Activated T-cell treated with anti-CD3 and anti-CD28 coated beads, Interleukin-2, amount 50 U/mL, for 72 hours (primary cell): ENCODE measurements at places on chromosomes 7 and 10. TPM values are rescaled to one million over a fixed set of nuclear protein-coding genes. Genes with fewer than 3 reads are reported as not detected.

DNA sequence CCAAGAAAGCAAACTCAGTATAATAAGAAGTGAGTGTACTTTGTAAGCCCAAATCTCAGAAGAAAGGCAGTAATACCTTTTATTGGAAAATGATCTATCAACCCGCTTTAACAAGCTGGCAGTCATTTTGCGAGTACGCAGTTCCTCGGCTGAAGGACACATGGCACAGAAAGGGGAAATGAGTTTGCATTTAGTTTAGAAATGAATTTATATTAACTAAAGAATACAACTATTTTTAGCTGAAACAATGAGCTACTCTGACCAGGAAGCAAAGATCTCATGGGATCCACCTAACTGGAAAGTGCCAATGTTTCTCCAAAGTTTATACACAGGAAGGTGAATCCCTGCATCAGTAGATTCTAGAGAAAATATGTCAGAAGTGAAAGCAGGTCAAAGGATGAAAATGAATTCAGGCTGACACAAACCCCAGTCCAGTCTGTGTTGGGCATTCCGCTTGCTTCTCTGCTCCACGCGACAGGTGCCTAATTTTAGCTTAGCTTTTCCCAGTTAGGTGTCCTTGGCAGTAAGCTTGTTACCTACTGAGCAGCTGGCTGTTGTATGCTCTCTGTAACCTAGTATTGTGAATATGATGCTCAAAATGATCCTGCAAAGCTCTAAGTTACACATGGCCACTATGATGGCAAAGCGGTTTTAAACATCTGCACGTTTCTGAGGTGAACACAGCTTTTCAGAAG, 112.8 kb downstream of the LARP4B start:
- peaks cover 34% of the 10 kb centered on the region for H3K36me3 ChIP-seq
- H3K27ac ChIP-seq: no peak overlapping the region
- no peaks in the 10 kb centered on the region for H3K27me3 ChIP-seq
- H3K4me1 ChIP-seq: peaks cover 9% of the 10 kb centered on the region
- no peak overlapping the region for H3K4me3 ChIP-seq

DNA sequence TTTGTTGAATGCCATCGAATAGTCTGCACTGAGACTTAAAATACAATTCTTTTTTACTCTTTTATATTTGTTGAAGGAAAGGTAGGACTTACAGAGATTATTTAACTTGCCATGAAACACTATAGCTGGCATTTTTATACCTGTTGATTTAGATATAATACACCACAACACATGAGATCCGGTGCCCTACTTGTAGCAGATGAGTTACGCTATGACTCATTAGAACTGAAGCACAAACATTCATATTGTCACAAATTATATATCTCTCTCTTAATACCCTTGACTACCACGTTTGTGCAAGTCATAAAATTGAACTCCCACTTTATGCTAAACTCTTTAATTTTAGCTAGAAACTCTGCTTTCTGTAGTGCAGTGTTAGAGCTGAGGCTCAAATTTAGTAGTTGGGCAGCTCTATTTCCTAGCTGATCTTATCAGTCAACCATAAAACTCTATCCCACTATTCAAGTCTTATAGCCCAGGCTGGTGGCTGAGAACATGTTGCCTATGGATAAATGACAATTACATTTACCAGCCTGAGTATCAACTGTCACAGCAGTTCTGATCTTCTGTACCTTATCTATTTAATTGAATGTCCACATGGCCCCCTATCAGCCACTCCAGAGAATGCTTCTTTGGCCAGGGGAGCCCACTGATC, 137.4 kb upstream of the SEMA3D start:
- H3K4me1 ChIP-seq: no peaks in the 10 kb centered on the region
- no peaks in the 10 kb centered on the region for H3K36me3 ChIP-seq
- H3K27ac ChIP-seq: no peak overlapping the region
- no peaks in the 10 kb centered on the region for H3K27me3 ChIP-seq
- H3K4me3 ChIP-seq: no peak overlapping the region

DNA sequence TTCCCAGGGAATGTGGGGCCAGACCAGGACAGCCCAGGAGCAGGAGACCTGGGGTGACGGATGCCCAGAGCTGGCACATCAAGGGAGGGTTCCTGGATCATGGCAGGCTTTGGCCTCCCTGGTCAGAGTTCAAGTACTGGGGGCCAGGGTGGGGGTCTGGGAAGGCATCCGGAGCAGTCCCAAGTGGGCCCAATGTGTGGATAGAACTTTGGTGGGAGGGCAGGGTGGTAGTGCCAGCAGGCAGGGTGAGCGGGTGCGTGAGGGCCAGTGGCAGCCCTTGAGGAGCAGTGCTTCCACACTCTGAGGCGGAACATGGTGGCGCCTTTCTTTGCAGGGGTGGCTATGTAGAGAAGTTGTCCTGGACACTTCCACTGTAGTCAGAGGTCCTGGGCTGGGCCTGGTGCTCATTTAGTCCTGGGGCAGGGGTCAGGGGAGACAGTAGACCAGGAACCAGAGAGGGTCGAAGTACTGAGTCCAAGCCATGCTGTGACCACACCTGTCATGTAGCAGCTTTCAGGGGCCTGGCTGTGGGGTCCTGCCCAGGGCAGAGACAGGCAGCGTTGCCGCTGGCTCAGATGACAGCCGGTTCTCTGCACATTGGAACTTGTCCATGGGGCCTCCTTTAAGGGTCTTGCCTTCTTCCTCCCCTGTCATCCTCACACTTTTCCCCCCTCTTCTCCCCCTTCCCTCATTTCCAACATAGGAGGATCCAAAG, 22.2 kb upstream of the CSGALNACT2 start:
- H3K27ac ChIP-seq: no peak overlapping the region
- no peak for DNase-seq
- H3K27me3 ChIP-seq: no peaks in the 10 kb centered on the region

- H3K4me3 ChIP-seq: no peak overlapping the region
- peaks cover 3% of the 10 kb centered on the region for H3K36me3 ChIP-seq
- H3K4me1 ChIP-seq: no peaks in the 10 kb centered on the region
- no peak for DNase-seq
These were observed 12.9 kb downstream of the MDH2 start for GRCh38 chr7:76060842-76061241.

DNA sequence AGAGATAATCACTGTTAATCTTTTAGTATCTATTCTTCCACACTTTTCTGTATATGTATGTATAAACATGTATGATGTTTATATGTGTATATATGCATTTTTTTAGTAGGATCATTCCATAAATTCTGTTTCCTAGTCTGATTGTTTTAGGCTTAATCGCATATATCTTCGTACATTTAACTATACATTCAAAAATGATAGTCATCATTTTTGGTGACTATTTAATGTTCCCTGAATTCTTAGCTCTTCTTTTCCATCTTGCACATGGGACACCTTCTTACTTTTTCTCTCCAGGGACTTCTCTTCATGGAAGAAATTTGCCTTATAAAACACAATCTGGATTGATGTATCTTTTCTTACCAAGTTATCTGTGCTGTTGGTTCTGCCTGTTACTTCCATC, 42.1 kb downstream of the ZNF277 start:
- no peak overlapping the region for H3K4me3 ChIP-seq
- no peak overlapping the region for H3K27ac ChIP-seq
- peaks cover 15% of the 10 kb centered on the region for H3K4me1 ChIP-seq
- no peaks in the 10 kb centered on the region for H3K36me3 ChIP-seq

DNA sequence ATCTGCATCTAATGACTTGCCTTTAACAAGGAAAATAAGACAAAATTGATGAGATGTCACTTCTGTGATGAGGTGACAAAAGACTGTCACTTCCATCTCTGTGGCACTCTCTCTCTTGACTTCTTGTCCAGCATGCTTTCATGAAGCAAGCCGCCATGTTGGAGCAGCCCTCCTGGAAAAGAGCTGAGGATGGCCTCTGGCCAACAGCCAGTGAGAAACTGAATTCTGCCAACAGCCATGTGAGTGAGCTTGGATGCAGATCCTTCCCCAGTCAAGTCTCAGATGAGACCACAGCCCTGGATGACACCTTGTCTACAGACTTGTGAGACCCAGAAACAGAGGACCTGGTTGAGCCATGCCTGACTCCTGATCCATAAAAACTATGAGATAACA, 412.6 kb upstream of the SHH start:
- H3K27me3 ChIP-seq: no peaks in the 10 kb centered on the region
- H3K4me1 ChIP-seq: no peaks in the 10 kb centered on the region
- no peak for DNase-seq
- no peak overlapping the region for H3K27ac ChIP-seq
- H3K4me3 ChIP-seq: no peak overlapping the region

DNA sequence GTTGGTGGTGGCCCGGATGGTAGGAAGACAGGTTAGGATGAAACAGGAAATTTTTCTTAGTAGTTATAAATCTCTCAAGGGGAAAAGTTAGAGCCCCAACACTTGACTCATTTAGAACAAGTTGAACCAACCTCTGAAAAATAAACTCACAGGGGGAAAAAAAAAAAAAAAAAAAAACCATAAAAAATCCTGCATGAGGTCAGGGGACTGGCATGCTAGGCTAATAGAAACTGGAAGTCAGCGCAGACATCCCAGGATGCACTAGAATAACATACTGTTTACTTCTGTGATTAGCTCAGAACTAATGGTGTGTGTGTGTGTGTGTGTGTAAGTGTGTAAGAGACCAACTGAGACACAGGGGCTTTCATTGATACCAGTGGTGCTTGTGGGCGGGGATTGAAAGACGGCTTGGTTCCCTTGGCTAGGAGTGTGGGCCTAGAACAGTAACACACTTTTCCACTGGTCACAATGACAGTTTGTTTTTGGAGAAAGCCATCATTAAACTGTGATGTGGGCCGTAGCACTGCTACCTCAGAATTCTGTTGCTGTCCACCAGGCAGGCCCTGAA, 491.6 kb upstream of the GALNT17 start:
- H3K4me3 ChIP-seq: no peak overlapping the region
- no peaks in the 10 kb centered on the region for H3K4me1 ChIP-seq
- no peak overlapping the region for H3K27ac ChIP-seq
- peaks cover 2% of the 10 kb centered on the region for H3K27me3 ChIP-seq

DNA sequence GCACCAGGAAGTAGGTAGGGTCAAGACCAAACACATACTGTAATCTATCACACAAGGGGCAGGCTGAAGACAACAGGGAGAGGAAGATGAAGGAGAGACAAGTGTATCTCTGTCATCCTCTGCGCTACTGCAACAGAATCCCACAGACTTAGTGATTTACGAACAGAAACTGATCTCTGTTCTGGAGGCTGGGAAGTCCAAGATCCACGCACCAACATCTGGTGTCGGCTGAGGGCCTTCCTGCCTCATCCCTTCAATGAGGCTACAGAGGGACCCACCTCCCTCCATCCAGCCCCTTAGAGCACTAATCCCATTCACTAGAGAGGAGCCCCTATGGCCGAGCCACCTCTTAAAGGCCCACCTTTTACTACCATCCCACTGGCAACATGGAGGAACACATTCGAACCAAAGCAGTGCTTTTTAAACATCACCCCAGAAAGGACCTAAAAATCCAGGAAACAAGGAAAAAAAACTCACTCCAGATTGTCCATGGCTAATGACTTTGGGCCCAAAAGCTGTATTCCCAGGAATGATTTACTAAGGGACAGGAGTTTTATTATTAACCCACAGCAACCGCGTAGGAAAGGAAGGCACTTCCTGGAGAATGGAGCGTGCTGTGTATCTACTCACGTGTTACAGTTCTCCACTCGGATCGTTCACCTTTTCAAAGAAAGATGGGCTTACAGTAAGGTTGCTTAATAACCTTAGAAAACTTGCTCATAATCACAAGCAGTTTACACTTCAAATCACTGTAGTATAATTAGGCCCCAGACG, 4.2 kb downstream of the BNIP3 start:
- H3K4me1 ChIP-seq: peaks cover 75% of the 10 kb centered on the region
- no peaks in the 10 kb centered on the region for H3K27me3 ChIP-seq
- DNase-seq: no peak
- H3K36me3 ChIP-seq: peaks cover 4% of the 10 kb centered on the region

DNA sequence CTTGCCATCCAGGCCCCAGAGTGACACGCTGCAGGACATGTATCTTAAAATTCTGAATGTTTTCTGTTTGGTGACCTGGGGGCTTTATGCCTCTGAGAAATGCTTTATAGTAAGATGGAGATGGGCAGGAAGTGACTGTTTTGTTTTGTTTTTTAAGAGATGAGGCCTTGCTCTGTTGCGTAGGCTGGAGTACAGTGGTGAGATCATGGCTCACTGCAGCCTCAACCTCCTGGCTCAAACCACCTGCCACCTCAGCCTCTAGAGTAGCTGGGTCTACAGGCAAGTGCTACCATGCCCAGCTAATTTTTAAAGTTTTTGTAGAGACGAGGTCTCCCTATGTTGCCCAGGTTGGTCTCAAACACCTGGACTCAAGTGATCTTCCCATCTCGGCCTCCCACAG, 20.6 kb downstream of the ZNF777 start:
- no peaks in the 10 kb centered on the region for H3K27me3 ChIP-seq
- no peak overlapping the region for H3K4me3 ChIP-seq
- H3K36me3 ChIP-seq: peaks cover 17% of the 10 kb centered on the region
- H3K4me1 ChIP-seq: peaks cover 10% of the 10 kb centered on the region
- H3K27ac ChIP-seq: peak overlapping the region; percentile 57
- no peak for DNase-seq

- H3K4me1 ChIP-seq: peaks cover 26% of the 10 kb centered on the region
- H3K27ac ChIP-seq: peak overlapping the region; percentile 49
- H3K27me3 ChIP-seq: peaks cover 29% of the 10 kb centered on the region
- H3K4me3 ChIP-seq: peak overlapping the region; percentile 29
- DNase-seq: no peak
- H3K36me3 ChIP-seq: no peaks in the 10 kb centered on the region
These were observed 3.2 kb upstream of the CLDN4 start for GRCh38 chr7:73827567-73828106.

DNA sequence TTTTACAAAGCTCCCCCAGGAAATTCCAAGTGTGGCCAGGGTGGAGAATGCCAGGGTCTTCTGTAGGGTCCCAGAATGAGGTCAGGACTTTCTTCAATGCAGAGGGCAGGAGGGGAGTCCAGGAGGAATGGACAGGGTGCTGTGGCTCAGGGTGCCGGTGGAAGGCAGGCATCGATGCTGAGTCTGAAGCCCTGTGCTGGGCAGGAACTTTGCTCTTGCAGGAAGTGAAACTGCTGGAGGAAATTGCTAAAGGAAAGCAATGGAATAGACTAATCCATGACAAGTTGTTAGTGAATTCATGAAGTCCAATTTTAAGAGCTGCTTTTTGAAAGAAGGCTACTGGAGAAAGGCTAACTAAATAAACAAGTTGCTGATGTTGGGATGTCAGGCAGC, 14.8 kb downstream of the PTPRE start:
- H3K27ac ChIP-seq: no peak overlapping the region
- H3K4me3 ChIP-seq: no peak overlapping the region
- H3K27me3 ChIP-seq: no peaks in the 10 kb centered on the region
- no peaks in the 10 kb centered on the region for H3K36me3 ChIP-seq
- DNase-seq: no peak

- H3K4me1 ChIP-seq: no peaks in the 10 kb centered on the region
- H3K27ac ChIP-seq: peak within 1 kb of the TSS; percentile 15
- peak within 1 kb of the TSS; percentile 72 for H3K4me3 ChIP-seq
- peak; percentile 44 for DNase-seq
- H3K36me3 ChIP-seq: no peaks in the 10 kb centered on the region
- no peaks in the 10 kb centered on the region for H3K27me3 ChIP-seq
These were observed at the start of gene NACAD for GRCh38 chr7:45088821-45089340. Gene NACAD (minus strand): TSS chr7:45088969. CDS start chr7:45088894, 75 bp downstream.

SH2B2 gene
- 5.0 TPM for total RNA-seq

MGMT gene
- total RNA-seq: 19.2 TPM

CDHR3 gene
- 0.79 TPM for total RNA-seq

SPDYE16 gene
- total RNA-seq: not detected

TAC1 gene
- 3.0 TPM for total RNA-seq

PIK3CG gene
- 18.7 TPM for total RNA-seq

NKX2-3 gene
- total RNA-seq: not detected

FBXO24 gene
- total RNA-seq: 3.6 TPM

RPEL1 gene
- total RNA-seq: not detected
